Thoracic aorta (tissue), 2 donors: ENCODE measurements at places on chromosomes 2 and 18. TPM values are rescaled to one million over a fixed set of nuclear protein-coding genes. Genes with fewer than 3 reads are reported as not detected.

Gene ALK
- total RNA-seq, result not detected

Gene LBX2
- total RNA-seq, result 0.71 TPM

Gene CYP1B1
- total RNA-seq, result 83.0 TPM

Gene LRRC30
- total RNA-seq, result not detected

Gene CXCR1
- 0.41 TPM for total RNA-seq
